ENCODE measurements at places on chromosomes 1 and 21.

- DNase-seq, result no peak
These were observed 299.8 kb downstream of the MRPL39 start for GRCh38 chr21:25307489-25307888.

GRCh38 chr1:64005801-64006200 lies 197.6 kb upstream of the UBE2U start:
- no peak for DNase-seq

DNA sequence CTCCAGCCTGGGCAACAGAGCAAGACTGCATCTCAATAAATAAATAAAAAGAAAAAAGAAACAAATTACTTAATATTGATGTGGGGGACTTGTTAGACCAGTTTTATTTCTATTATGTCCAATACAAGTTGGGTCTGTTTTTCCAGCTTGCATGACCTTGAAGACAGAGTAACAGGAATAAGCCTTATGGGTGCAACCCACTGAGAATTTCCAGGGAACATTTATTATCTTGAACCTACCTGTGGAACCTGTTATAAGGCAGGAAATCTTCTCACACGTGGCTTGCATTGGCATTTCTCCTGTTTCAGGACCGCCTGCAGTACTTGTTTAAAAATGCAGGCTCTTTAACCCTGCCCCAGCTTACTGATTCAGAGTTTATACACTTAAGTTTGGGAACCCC lies 64.0 kb downstream of the ZBTB17 start:
- DNase-seq, result no peak

DNA sequence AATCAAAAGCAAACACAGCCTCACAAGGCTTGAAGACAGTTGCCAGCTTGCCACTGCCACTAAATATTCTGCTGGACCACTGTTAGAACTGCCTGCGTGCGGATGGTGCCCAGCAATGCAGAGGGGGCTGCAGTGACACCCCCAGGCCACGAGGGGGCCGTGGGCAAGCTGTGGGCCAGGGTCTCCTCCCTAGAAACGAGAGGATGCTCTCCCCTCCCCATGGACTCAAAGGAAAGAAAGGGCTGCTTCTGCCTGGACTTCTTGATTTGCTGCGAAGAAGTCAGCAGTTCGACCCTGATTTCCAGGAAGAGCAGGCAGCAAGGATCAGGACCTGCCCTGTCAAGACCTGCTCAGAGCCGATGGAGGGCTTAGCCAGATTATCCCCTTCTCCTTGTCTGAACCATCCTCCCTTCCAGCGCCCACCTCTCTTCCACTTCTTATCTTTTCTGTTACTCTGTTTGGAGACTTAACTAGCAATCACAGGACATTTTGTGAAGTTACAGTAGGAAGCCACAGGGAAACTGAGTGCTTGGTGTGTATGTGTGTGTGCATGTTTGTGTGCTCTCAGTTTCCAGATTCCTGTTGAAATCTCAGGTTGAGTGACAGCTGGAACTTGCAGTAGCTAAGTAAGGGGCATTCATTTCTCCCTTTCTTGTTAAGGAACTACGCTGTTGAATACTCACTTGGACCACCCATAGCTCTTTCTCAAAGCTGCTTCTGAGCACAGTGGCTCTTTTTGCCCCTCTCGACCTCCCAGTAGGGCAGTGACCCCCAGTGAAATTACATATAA lies 2.7 kb downstream of the MAN1C1 start:
- peak; percentile 65 for DNase-seq

DNA sequence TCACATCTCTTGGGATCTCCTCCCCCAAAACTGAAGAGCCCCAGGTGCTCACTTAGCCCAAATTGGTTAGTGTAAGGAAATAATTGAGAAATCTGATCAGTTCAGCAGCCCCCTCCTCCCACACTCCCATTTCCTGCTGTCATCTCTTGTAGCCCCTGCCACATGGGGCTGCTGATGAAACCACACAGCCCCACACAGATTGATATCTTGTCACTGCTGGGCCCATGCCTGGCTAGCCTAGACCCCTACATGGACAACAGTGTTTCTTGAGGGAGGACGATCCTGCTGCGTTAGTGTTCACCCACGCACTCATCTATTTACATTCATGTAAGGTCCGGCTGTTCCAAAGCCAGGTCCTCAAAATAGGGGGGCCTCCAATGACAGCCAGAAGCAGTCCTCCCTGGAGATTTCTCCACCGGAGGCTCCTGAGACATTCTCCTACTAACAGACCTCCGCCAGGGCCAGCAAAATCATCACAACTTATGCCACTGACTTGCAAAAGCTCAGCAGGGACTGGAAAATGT lies 23.9 kb upstream of the RXRG start:
- no peak for DNase-seq

DNA sequence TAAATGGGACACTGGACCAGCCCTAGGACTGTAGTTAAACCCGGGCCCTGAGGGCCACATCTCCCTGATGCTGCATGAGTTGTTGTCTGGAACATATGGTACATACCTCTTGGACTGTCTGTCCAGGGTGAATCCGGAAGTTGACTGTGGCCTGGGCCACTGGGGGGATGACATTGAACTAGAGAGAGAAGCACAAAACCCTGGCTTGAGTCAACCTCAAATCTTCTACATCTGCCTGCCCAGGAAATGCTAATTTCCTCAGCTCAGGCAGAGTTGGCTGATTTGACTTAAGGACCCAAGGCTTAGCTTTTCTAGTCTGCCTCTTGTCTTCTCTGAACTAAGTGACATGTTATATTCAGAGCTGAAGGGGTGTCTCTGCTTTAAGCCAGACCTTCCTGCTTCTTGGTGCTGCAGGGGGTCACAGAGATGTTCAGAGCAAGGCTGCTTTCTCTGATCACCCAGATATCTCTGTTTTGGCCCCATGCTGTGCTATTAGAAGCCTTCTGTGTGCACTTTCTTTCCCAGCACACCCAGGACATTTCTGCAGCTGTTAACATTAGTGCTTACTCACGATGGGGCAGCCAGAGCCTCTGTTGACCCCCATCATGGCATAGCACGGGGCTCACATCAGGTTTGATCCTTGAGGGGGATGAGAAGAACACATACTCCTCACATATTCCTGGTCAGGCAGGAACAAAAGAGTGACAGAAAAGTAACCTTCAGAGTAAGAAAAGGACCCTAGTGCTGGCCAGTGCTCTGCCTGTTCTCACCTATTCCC lies 9.6 kb downstream of the PM20D1 start:
- DNase-seq, result no peak

DNA sequence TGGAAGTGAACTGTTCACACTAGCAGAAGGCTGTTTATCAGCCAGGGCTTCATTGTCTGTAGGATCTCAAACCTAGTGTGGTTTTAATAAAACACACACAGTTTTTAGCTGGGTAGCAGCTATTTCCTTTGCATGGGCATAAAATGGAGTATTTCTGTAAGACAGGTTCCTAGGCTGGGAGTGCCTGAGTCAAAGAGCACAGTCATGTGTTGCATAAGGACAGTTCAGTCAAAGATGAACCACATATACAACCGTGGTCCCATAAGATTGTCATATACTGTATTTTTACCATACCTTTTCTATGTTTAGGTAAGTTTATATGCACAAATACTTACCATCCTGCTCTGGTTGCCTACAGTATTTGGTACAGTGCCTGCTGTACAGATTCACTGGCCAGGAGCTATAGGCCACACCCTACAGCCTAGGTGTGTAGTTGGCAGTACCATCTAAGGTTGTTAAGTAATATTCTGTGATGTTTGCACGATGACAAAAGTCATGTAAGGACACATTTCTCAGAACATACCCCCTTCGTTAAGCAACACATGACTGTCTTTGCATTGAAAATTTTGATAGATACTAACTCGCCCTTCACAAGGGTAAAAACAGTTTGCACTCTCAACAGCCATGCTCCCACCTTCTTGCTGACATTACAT lies 17.2 kb downstream of the LGALS8 start:
- DNase-seq, result no peak
